Stimulated activated naive CD4-positive, alpha-beta T cell (primary cell): ENCODE measurements at places on chromosomes 1 and 21.
A peak's percentile ranks its signal among the peaks of the same experiment; 100 is the strongest.

DNA sequence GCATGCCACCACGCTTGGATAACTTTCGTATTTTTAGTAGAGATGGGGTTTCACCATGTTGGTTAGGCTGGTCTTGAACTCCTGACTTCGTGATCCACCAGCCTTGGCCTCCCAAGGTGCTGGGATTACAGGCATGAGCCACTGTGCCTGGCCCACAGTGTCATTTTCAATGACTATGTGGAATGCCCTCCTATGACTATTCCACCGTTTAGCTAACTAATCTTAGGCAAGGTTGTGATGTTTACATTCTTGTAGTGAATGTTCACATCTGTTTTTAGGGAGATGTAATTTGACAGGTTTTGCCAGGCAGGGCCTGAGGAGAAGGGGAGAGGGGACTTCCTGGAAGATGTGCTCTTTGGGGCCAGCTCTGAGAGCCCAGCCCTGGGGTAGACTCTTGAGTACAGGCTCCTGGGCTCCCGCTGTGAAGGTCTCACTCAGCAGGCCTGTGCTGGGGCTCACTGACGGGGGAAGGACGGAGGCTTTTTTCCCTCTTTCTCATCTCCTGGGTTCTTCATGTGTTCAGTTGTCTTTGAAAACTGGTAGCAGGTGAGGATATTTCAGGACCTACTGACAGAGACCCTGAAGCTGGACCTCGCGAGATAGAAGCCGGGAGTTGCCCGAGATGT is 13.2 kb downstream of the COQ8A start:
- no peak for DNase-seq

DNA sequence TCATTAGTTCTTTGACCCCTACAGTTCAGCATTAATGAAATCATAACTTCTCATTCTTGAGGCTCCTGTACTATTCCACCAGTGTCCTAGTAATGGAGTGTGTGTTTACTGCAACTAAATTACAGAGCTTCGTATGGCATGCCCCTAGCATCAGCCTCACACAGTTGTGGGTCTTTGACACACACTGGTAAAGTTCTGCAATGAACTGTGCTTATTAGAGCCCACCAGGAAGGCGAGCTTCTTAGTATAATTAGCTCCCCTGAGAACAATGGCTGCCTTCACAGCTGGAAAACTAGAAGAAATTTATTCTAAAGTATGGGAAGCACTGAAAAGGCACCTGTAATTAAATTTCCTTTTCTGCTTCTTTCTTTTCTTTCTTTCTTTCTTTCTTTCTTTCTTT is 251.1 kb upstream of the RGS18 start:
- no peak for DNase-seq

DNA sequence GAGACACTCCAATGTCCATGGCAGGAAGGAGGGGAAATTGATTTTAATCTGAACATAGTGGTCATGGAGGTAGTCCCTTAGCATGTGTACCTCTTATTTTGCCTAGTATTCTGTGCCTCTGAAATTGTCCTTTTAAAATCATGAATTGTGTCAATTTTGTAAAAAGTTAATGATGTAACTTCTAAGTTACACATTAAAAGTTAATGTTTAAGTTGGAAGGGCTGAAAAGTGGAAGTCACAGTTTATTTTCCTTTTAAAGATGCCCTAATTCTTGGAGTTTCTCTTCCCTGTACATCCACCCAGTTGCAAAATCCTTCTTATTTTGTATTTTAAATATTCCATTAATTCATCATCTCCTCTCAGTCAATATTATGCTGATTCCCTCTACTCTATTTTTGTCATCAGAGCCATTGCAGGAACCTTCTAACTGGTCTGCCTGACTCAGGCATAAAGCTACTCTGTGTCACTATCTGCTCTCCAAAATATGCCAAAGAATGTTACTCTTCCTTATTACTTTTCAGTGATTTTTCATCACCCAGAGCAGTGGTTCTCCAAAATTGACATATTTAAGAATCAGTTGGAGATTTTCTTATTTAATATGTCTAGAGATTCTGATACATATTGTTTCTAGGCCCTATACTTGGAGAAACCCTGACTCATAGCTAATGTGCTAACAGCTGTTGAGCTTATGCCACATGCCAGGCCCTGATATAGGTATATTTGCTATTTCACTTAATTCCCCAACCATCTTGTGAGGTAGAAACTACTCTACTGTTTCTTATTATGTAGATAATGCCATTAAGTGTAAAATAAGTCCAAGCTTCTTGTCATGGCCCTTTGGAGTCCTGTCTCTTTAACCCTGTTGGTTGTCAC is 5.1 kb downstream of the HOOK1 start:
- no peak for DNase-seq

DNA sequence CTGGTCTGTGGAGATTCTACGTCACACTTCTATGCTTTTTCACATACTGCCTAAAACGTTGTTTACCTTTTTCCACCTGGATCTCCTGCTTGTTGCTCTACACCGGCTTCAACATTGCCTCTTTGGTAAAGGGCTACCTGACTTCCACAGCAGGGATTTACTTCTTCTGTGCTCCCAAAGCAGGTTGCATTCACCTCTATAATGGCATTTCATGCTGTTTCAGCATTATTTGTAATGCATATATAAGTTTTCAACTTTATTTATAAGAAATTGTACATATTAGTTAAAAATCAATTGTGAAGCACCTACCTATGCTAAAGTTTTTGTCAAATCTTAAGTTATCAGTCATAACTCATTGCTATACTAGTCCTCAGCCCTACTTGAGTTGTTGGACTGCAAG is 55.4 kb downstream of the DDAH1 start:
- no peak for DNase-seq

DNA sequence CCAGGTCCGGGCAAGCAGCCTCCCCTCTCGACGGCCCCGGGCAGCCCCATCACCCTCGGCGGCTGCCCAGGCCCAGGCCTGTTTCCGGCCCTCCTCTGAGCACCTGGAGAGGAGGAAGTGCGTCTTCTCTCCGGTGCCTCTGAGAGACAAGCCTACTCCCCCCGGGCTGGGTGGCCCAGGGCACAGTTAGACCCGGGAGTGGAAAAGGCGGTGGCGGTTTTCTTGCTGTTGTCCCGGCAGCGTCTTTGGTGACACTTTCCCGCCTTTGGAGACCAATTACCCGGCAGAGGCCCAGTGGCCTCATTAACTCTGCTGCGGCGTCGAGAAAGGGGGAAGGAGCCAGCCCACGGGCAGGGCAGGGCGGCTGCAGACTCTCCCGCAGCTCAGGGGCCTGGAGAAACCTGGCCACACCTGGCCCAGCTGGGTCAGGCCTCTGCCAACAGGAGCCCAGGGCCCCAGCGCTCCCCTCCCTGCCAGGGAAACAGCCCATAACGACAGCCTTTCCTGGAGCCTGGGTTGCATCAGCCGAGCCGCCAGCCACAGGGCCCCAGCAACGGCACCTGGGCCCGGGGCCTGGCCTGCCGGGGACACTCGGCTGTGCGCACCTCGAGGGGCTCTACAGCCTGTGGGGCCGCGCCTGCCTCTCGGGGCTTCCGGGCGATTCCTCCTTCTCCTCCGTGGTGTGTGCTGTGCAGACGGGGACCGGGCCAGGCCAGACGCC is 28.4 kb upstream of the C1orf159 start:
- DNase-seq: peak; percentile 68
